NCI-H524 treated with DMSO at 0.1 percent for 48 hours (cell line): ENCODE measurements at places on chromosomes 11 and 22.

DNA sequence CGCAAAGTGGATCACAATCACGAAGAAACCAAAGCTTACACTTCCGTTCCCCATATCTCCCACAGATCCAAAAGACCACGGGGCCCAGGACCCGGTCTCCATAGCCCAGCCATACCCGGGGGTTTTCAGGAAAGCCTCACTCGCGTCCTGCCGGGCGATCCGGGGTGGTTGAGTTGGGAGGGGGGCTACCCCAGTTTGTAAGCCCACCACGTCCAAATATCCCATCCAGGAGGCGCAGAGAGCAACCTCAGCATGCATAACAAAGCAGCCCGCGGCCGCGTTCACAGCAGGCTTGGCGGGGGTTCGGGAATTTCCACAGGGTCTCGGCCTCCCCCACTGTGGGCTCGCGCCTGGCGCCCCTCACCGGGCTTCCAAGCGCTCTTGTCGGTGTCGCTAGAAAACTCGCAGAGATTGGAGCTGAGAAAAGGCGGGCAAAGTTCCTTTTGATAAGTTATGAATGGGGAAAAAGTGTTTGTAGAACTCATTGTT is 9.5 kb downstream of the SDF2L1 start:
- DNase-seq, result no peak

DNA sequence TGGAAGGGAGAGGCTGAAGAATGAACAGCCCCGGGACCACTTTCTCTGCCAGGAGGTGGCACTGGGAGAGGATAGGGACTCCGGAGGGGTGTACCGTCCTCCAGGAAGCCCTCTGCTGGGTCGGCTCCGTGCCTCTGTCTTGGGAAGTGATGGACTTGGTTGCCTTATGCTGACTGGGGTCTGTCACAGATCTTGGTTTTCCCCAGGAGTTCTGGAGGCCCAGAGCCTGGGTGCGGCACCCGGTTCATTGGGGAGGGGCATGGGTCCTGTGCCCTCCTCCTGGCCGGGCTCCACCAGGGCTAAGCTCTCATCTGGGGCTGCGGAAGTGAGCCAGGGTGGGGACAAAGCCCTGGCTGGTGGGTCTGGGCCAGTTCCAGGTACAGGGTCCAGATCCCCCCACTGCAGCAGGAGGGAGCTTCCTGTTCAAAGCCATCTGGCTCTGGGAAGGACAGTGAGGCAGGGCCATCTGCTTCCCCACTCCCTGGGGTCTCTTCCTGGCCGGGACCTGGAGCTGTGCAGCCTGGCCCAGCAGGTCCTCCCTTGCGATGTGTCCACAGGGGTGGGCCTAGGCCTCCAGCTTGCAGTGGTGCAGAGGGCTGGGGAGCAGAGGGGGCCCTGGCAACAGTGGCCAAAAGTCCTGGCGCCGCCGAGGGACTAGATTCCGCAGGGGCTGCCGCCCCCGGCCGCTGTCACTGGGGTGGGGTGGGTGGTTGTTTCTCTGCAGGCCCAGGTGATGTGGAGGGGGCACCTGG is 1.1 kb upstream of the AP2A2 start:
- no peak for DNase-seq

GRCh38 chr11:69941546-69942332 is 122.5 kb upstream of the FGF3 start:
- no peak for DNase-seq

GRCh38 chr11:63765688-63766241 is 2.8 kb downstream of the ZFTA start:
- no peak for DNase-seq

GRCh38 chr22:47608421-47608820 is 846.0 kb downstream of the TBC1D22A start:
- no peak for DNase-seq
